ENCODE measurements at places on chromosomes 5 and 9.

GRCh38 chr5:124421584-124421983 lies 324.9 kb downstream of the ZNF608 start:
- no peak for DNase-seq

- DNase-seq = no peak
These were observed 118.1 kb downstream of the C9orf152 start for GRCh38 chr9:110089681-110090370.

GRCh38 chr5:107948377-107948776 lies 277.6 kb upstream of the EFNA5 start:
- no peak for DNase-seq

GRCh38 chr9:111039231-111039906 lies 1.1 kb upstream of the LPAR1 start:
- no peak for DNase-seq

- no peak for DNase-seq
These were observed 221.2 kb upstream of the CLINT1 start for GRCh38 chr5:158080112-158080511.

DNA sequence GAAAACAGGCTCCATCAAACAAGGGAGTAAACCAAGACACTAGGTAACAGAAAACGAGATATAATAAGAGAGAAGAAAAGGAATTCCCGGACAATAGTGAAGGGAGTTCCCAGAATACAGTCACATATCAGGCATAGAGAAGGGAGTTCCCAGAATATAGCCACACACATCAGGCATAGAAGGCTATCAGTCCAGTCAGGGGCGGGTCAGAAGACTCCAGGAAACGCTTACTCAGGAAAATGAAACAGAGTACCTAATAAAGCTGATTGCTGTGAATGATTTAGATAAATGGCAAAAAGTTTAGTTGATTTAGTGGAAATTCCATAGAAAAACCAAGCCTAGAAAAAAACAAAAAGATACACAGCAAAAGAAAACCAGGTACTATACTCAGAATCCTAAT lies 4.9 kb downstream of the TOMM5 start:
- no peak for DNase-seq

All from stimulated activated CD4-positive, alpha-beta T cell treated with anti-CD3 and anti-CD28 coated beads, Interleukin-1b, Interleukin-23, amount 100 ng/mL, for 1 hour (primary cell).